ENCODE measurements at places on chromosomes 5 and 9.

DNA sequence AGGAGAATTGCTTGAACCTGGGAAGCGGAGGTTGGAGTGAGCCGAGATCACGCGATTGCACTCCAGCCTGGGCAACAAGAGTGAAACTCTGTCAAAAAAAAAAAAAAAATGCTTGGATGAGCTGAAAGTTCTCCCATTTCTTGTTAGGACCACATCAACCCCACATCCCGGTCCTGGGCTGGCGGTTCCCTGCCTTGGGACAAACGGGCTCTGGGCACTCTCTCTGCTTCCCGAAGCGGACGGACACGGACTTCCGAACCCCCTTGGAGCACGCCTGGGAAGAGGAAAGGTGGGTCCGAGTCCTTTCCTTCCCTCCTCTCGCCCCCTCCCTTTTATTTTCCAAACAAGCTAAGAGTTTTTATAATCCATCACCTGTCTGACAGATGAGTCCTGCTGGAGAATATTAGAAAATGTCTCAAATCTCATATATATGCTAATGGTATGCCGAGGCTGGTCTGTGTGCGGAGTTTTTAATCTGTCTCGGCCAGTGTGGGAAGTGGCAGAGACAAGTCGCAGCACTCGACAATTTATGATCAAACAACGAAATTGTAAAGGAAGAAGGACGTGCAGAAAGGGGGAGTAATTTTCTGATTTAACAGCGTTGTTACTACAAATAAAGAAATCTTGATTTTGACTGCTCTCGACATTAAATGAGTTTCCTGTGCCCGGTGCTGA lies 257.9 kb upstream of the IRX4 start:
- DNase-seq, result no peak

- no peak for DNase-seq
Observed at GRCh38 chr5:136031711-136032110, 2.9 kb downstream of the TGFBI start.

GRCh38 chr5:84597904-84598303 lies 213.2 kb upstream of the EDIL3 start:
- DNase-seq, result no peak

DNA sequence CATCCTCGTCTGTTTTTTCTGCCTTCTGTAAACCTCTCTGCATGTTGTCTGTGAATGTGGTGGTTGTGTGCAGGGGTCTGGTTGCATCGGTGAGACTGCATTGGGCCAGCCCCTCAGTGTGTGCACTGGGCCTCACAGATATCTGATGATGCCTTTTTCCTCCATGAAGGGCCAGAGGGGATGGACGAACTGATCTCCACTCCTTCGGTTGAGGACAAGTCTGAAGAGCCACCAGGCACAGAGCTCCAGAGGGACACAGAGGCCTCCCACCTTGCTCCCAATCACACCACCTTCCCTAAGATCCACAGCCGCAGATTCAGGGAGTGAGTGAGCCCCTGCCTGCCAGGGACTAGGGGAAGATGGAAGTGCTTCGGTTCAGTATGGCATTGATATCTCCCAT lies 31.3 kb downstream of the SECISBP2 start:
- DNase-seq, result no peak

DNA sequence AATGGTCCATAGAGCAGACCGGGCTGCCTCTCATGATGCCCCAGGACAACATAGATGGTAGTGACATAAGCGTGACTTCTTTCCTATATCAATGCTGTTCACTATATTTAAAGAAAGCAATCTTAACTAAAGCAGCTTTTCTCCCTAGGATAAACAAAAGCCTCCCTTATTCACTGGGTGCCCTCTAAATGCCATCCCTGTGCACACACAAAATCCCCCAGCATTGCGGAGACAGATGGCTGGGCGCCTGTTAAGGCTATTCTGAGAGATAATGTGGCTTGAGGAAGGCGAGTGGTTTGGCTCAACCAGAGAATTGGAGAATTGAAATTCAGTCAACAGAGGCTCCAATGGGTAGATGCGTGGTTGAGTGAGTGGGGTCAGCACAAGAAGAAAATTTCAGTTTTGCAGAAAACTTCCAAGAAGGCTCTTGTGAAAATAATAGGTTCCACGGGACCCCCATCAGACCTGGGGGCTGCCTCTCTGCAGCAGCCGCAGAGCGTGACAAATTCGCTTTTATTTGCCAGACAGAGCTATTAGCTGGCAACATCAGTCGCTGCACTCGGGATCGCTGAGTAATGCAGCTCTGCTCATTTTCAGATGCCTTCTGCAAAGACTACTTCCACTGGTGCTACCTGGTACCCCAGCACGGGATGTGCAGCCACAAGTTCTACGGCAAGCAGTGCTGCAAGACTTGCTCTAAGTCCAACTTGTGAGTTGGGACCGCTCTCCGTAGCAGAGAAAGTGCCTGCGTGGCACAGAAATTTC lies 103.9 kb upstream of the ICE1 start:
- no peak for DNase-seq

GRCh38 chr5:172597755-172598155 lies 43.3 kb upstream of the NEURL1B start:
- no peak for DNase-seq

DNA sequence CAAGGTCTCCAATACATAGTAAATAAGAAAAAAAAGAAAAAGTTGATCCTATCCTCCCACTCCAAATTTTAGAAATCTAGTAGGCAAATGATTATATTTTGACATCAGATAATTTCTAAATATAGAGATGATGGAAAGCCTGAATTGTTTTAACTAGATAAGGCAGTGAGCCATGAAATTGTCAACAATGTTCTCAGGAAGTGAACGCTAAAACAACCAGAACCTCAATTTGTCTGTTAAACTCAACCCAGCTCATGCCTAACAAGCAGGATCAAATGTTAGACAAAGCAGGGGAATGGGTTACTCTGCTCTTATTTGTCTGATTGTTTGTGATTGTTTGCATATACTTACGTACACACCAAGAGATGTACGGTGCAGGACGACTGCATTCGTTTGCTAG lies 49.2 kb downstream of the ESM1 start:
- no peak for DNase-seq

- no peak for DNase-seq
Observed at GRCh38 chr5:42628821-42629220, 127.8 kb upstream of the CCDC152 start.

DNA sequence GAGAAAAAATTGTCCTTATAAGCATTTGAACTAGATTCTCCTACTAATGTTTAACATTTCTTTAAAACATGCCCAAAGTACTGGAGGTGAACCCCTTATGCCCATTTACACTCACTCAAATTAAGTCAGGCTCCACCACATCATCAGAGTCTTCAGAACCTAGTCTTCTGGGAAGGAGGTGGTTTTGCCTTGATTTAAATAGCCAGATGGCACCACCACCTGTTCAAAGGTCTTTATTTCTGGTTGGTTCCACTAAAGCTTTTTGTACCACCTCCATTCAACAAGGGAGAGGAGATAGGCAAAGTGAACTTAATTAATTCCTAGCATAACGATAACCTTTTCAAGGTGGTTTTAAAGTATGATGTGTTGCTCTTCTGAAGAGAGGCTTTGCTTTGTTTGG lies 189.5 kb downstream of the SLF1 start:
- DNase-seq, result no peak

DNA sequence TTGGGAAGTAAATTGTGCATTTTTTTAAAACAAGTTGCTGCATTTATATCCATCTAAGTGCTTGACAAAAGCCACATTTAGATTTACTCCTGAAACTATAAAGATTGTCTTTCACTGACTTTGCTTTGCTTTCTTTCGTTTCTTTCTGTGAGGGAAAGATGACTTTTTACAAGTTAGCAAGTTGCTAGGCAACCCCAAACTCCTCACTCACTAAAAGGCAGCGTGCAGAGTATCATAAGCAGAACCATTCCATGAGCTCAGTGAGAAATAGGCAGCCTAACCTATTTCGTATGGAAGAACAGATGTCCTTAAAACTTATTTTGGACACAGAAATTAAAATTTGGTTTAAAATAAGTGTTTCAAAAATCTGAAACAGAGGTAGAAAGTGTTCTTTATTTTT lies 29.0 kb downstream of the KLF9 start:
- no peak for DNase-seq

GRCh38 chr5:38673671-38674071 lies 117.2 kb upstream of the LIFR start:
- peak; percentile 9 for DNase-seq

GRCh38 chr9:35350212-35350611 lies 139.7 kb upstream of the RUSC2 start:
- DNase-seq, result no peak

GRCh38 chr5:138625134-138625533 lies 49.9 kb upstream of the HSPA9 start:
- DNase-seq, result no peak

GRCh38 chr5:156698323-156698722 lies 151.8 kb upstream of the PPP1R2B start:
- no peak for DNase-seq

DNA sequence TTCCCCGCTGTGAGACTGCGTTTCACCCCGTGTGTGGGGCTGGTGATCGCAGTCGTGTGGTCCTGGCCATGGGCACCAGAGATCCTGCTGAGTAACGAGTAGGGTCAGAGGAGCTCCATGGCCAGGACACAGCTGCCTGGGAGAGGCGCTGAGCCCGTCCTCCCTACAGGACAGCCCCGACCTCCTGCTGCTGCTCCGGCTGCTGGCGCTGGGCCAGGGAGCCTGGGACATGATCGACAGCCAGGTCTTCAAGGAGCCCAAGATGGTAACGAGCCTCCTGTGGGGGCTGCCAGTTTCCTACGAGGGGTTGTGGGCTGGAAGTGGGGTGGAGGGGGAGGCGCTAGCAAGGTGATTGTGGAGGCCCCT lies 11.0 kb downstream of the NELFB start:
- no peak for DNase-seq

- DNase-seq, result no peak
Observed at GRCh38 chr9:81035171-81035570, 654.2 kb downstream of the TLE1 start.

DNA sequence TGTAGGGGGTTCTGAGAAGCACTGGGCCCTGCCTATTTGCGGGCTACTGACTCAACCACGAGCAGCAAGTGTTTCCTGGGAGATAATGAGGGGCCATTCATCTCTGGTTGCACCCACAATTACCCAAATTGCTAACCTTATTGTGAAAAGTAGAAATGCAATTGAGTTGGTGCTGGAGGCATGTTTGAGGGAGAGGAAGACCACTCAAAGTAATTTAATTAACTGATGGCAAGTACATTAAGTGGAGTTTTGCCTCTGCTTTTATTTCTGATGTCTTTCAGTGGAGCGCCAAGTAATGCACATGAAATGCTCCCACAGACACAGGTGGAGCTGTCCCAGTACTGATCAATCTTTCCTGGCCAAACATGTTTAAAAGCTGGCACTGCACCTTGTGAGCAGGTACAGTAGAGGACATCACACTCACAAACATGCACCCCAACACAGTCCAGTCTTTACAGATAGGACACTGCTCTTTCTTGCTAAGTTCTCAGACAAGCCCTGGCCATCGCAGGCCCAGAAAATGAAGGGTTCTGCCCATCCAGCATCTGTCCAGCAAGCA lies 195.4 kb downstream of the HSPA4 start:
- DNase-seq, result no peak

DNA sequence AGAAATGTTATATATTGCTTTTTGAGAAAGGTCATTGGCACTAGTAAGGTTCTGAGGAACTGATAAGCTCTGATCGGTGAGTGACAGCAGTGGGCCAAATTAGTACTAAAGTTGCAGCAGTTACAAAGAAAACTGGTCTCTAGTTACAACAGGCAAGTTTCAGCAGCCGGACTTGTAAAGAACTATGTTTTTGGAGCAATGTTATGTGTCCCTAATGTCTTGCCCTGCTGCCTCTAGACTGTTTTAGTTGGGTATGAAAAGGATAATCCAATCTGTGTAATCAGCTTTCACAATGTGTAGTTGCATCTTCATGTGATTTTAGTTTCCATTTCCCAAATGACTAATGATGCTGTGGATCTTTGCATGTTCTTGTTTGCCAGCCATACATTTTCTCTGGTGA lies 113.5 kb downstream of the CAMK4 start:
- DNase-seq, result no peak

DNA sequence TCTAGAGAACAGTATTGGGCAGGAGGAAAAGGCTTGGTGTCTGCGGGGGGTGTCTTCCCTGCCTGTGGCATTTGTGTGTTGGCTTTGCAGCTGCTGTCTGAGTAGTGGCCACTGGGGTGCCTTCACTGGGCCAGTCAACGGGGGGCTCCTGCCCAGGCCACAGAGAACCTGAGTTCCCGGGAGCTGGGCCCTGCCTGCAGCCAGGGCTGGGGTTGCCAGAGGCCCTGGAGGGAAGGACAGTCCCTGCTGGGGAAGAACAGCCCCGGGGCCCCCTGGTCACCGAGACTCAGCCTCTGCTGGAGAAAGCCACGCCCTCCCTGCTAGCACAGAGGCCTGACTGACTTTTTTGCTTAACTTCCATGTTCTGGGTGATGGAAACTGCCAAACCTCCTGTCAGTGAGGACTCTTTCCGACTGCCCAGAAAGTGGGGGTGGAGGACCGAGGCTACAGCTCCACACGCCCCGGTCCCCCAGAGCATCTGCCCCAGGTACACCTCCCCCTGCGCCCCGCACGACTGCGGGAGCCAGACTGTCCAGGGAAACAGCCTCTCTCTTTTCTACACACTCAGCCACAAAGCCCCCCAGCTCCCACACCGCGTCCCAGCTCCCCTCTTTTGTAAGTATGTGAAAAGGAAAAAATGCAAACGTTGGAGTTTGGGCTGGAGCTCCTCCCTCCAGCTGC lies 133.4 kb downstream of the DAB2IP start:
- DNase-seq, result peak; percentile 35

- DNase-seq, result no peak
Observed at GRCh38 chr9:110007477-110008270, 200.3 kb downstream of the C9orf152 start.

DNA sequence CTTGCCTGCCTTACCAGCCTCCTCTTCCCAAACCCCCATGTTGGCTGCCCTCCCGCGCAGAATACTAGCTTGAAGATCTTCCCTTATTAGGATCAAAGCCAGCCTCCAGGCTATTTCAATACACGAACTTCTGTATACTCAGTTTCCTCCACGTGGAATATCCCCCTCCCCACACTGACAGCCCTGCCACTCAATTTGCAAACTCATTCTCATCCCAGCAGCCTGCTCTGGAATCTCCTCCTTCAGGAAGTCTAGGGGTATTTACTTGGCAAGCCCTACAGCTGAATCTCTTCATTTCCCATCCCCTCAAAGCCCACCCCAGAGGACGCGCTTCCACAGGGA lies 157.0 kb upstream of the SMIM23 start:
- DNase-seq, result no peak

GRCh38 chr5:81866994-81867393 lies 104.8 kb upstream of the ATG10 start:
- no peak for DNase-seq

All from neural progenitor cell (in vitro differentiated cells).